CD4-positive, alpha-beta T cell treated with Interleukin-21 for 1 hour (primary cell): ENCODE measurements at places on chromosomes 5 and 9.

DNA sequence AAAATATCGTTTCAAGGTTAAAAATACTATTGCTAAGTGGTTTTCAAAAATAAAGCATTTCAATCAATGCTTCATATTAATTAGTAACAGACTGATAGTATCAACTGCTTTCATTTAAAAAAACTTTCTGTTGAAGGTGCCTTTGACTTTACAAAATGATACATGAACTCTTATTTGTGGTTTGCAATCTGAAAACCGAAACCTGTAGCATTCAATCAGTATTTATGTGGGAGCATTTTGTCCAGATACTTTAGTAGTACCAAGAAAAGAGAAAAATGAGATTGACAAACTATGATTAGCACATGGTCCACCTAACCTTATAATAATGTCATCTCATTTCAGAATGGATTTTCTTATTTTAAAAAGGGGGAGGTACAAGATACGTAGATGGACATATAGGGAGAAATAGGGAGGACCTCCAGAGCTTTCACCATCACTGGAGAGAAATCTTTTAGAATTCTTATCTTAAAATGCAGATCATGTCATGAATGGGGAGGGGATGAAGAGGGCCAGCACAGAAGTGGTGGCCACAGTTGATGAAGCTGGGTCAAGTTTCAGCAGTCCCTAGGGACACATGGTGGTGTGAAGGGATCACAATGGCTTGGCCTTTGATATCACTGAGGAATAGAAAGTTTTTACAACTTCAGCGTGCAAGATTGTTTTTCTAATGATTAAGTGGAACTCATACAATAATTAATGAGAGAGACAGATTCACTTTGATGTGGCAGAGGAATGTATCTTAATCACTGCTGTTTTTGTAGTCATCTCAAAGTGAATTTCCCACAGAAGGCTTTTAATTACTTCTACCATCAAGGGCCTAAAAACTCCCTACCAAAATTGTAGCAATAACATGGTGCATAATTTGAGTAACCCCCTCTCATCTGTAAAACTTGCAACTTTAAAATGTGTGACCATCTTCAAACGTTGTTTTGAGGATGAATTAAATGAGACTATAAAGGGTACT, 322.3 kb upstream of the EDIL3 start:
- no peak for DNase-seq

GRCh38 chr9:130905902-130906734, 9.5 kb upstream of the QRFP start:
- no peak for DNase-seq

DNA sequence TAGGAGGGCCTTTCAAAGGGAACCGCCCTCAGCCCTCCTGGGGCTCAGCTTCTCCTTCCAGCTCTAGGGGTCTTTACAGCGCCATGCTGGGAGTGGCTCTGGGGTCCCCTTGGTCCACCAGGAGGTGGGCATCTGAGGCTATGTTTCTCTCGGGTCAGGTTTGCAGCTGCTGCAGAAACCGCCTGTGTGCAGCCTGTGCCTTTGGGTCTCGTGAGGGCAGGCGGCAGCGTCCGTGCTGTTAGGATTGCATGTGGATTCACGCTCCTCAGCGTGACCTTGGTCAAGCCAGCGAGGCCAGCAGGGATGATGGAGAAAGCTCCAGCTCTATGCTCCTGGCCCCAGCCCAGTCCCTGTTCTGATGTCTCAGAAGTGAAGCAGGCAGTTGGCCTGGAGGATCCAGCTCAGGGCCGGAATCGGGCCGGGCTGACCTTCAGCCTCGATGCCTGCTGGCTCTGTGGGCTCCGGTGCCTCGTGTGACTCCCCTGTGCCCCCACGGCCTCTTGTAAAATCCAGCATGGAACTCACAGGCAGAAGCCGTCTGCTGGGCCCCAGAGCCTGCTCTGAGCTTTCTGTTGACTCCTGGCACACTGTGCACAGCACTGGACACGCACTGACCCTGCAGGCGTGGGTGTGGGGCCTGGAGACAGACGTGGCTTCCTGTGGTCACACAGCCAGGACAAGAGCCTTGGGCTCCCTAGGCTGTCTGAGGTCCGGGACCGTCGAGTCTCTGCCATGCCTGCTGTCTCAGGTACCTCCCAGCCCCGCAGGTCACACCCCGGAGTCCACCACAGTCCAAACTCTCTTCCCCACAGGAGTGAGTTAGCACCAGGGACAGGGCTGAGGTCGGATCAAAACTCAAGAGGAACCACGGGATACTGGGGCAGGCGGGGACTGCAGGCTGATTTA, 54.3 kb downstream of the TRIP13 start:
- no peak for DNase-seq

DNA sequence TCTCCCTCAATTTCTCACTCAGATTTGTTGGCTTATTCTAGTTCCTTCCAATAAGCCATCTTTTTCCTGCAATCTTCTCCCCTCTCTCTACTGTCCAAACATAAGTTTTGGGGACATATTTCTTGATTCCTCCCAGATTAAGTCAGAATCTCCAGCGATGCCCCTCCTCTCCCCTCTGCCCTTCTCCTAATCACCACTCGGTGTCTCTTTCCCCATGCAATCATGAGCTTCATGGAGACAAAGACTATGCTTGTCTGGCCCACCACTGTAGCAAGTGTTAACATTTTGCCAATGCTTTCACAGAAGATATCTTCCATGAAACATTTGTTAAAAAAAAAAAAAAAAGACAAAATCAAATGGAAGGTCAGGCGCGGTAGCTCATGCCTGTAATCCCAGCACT, 42.4 kb downstream of the PDE6A start:
- DNase-seq = no peak

DNA sequence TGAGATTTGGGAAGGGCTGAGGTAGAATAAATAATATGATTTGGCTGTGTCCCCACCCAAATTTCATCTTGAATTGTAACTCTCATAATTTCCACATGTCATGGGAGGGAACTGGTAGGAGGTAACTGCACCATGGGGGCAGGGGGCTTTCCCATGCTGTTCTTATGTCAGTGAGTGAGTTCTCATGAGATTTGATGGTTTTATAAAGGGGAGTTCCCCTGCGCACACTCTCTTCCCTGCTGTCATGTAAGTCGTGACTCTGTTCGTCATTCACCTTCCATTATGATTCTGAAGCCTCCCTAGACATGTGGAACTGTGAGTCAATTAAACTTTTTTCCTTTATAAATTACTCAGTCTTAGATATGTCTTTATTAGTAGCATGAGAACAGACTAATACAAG, 115.5 kb upstream of the STARD4 start:
- DNase-seq = no peak

GRCh38 chr5:102715082-102715807, 39.9 kb upstream of the PAM start:
- DNase-seq = no peak
